Nephron progenitor cell (in vitro differentiated cells): ENCODE measurements at places on chromosomes 3 and 15.

DNA sequence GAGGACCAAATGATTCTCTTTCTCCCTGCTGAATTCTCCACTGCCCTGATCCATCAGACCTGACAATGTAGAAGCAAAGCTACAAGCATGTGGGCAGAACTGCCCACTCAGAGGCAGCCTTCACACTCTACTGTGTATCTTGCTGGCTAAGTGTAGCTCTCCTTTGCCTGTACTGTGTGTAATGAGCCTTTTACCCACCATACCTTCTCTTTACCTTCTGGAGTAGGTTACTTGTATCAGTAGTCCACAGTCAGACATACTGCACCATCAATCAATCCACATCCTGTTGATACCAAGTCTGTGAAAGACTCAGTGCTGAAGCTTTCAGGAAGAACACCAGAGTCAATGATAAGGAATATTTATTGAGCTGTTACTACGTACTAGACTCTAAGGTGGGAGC, 440.7 kb upstream of the ARHGEF26 start:
- DNase-seq = no peak

DNA sequence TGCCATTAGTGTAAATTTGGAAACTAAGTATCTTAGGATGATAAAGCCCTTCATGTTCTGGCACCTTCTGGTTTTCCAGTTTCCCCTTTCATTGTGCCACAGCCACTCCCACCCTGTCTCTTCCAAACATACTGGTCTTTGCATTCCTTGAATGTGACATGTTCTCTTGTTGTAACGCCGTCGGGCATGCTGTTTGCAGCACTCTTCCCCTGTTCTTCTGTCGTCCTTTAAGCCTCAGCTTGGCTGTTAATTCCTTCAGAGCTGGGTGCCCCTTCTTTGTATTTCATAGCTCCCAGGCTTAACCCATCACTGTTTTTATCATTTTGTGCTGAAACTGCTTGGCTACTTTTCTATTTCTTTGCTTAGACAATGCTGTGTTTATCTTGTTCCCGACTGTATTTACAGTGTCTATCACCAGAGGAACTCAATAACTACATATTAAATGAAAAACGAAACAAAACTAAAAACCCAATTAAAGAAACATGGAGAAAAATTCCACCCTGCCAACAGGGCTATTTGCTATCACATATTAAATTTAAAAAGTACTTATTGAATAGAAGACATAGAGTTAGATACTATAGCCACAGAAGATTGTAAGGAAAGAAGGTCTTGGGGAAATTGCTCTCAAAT, 95.4 kb upstream of the KCNAB1 start:
- DNase-seq = no peak

GRCh38 chr3:36733162-36733696, 31.1 kb downstream of the DCLK3 start:
- DNase-seq = no peak

- no peak for DNase-seq
These were observed 22.2 kb downstream of the SMAD3 start for GRCh38 chr15:67087507-67088172.

DNA sequence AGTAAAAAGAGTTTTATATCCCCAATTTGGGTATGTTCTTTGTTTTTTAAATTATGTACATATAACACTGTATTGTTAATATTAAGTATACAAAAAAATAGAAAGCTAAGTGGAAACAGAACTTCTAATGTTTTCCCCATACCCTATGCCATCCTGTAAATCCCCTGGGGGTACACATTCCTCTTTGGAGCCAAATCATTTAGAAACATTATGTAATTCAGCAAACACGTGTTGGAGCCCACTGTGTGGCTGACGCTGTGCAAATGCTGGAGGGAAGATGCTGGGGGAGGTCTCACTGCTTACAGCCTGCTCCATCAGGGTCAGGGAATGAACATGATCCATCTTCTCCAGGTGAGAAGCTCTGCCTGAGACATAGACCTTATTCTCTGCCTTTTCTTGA, 52.8 kb downstream of the CRTC3 start:
- DNase-seq = no peak

- DNase-seq = no peak
These were observed 17.1 kb downstream of the SETMAR start for GRCh38 chr3:4320096-4320911.

DNA sequence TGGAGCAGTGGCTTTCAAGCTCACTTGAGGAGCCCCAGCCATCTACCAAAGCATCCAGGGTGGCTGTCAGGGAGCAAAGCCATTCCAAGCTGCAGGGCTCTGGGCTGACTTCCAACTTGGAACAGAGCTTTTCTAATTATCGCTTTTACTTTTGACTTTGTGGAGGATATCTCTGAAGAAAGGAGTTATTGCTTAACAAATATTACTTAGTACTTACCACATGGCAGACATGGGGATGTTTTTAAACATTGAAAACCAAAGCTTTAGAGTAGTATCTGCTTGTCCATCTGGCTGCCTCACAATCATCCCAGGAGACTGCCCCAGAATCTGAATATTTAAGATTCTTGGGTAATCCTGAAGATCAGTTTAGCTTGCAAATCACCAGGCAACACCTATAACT, 8.9 kb downstream of the TAGLN3 start:
- DNase-seq = no peak

GRCh38 chr3:48662753-48663488, at the start of gene CELSR3:
Gene CELSR3, minus strand, starts transcription at chr3:48662886. Its CDS starts 252 bp downstream, at chr3:48662634.
- DNase-seq = peak; percentile 86

GRCh38 chr15:65653341-65653740, 31.6 kb downstream of the SLC24A1 start:
- no peak for DNase-seq

GRCh38 chr3:115523458-115523857, 99.9 kb upstream of the GAP43 start:
- no peak for DNase-seq

- no peak for DNase-seq
These were observed 420.4 kb downstream of the TIGIT start for GRCh38 chr3:114714237-114714636.

DNA sequence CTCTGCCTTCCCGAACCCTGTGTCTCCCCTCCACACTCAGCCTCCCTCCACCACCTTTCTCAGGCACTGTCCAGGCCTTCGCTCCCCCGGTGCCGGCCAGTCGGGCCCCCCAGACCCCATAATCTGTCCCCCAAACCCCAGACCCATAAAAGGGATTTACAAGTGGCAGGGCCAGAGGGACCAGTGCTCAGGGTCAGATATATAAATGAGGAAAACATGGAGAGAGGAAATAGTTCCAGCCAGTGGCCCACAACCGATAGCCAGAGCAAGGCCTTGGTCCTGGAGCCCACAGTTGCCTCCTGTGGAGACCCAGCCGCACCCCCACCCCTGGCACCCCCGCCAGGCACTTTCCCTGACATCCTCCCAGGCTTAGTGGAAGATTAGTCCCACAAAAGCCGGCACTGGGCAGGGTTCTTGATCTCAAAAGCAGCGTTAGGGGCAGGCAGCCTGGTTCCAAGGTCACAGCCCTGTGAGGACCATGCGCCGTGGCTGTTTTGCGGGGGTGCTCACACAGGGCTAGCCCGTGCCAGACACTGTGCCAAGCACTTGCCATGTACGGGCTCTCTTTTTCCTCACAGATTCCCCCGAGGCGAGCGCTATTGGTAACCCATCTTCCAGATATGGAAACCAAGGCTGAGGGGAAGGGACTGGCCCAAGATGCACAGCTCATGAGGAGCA, 1.1 kb upstream of the PLXND1 start:
- DNase-seq = no peak

- DNase-seq = no peak
These were observed 1180.9 kb downstream of the OTOL1 start for GRCh38 chr3:162677475-162677874.

GRCh38 chr3:169237201-169237600, 426.3 kb downstream of the MECOM start:
- no peak for DNase-seq

- DNase-seq = no peak
These were observed 74.2 kb upstream of the PROK2 start for GRCh38 chr3:71859123-71859519.
